ENCODE measurements at places on chromosomes 2 and 18.

DNA sequence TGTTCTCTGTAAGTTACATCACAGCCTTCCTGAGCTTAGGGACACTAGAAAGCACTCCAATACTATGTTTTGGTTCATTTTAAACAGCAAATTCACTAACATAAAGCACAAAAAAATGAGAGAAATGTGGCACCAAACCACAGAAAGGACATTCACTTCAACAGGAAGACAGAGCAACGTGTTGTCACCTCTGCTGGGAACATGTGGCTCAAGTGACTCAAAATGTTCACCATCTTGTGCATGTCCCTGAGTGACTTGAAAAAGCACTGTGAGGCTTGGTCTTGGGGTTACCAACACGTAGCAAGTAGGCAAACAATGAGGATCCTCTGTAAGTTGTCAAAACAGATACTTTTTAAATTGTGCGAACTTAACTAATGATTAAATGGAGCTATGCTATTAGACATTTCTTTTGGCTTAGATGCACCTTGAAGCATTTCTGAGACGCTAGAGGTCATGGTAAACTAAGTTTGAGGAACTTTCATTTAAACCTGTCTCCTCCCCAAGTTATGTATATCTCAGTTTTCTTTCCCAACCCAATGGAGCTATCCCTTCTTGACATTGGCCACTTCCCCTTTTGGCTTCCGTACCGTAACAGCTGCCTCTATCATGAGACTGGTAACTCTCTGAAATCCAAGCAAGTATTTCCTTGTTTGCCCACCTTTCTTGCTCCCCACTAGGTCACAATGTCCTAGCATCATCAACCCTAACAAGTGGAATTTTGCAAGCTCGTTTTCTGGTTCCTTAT, 14.0 kb upstream of the ST6GAL2 start:
- no peak for DNase-seq

DNA sequence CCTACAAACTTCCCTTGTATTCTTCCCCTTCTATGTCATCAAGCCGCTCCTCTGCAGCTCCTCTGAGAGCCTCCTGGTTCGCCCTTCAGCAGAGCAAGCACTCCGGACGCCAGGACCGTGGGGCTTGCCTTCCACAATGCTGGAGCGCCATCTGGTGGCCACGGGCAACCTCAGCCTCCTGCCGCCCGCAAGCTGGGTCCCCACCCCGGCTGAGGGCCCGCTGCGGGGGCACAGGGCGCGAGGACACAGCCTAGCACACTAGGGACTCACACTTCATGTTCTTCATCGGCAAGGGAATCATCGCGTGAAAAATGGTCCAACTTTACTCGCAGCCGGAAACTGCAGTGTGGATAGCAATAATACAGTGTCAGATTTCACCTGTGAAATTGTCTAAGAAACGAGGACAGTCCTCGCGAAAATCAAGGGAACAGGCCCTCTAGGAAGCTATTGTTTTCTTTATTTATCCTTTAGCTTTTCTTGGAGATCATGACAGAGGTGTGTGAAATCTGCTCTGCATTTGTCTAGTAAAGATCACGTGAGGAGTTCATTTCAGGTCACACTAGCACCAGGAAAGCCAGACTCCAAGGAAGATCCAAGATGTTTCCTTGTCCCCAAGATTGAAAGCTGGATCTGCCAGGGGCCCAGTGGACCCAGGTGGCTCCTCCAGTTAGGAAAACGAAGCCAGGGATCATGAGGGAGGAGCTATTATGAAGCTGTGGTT, 5.8 kb downstream of the PRLH start:
- DNase-seq: peak; percentile 85

DNA sequence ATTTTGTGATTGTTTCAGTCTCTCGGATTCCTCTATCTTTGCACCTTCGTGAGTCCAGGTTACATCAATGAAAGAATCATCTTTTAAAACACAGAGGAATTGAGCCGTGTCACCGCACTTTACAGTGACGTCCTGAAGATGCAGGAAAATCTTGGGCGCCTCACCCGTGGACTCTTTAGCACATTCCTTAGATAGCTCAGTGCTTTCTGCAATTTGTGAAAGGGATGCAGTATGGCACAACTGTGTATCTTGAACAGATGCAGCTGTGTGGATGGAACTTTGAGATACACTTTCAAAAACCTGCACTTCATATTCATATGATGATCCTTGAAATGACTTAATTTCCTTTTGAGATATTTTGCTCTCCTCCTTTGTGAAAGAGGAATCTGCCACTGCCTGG, 50.9 kb downstream of the TTN start:
- no peak for DNase-seq

DNA sequence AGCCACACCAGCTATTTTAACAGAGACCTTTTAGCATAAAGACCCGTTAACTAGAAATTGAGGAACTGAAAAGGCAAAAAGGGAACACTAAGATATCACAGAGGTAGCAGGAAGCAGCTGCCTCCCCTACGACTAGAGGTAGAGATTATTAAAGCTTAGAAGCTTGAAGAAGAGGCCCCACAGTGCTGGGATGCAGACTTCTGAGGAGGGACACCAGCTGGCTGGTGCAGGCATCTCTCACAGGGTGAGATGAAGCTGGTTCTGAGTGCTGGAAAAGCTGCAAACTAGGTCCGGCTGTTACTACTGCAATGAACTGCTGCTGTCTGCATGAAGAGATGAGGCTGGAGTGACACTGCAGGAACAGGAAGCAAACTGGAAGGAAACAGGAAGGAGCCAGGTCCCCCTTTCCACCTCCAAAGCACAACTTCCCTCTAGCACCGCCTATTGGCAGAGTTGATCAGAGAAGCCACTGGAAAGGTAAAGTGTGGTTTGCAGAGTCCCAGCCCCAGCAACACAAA, 61.2 kb upstream of the MRPS9 start:
- DNase-seq: no peak

DNA sequence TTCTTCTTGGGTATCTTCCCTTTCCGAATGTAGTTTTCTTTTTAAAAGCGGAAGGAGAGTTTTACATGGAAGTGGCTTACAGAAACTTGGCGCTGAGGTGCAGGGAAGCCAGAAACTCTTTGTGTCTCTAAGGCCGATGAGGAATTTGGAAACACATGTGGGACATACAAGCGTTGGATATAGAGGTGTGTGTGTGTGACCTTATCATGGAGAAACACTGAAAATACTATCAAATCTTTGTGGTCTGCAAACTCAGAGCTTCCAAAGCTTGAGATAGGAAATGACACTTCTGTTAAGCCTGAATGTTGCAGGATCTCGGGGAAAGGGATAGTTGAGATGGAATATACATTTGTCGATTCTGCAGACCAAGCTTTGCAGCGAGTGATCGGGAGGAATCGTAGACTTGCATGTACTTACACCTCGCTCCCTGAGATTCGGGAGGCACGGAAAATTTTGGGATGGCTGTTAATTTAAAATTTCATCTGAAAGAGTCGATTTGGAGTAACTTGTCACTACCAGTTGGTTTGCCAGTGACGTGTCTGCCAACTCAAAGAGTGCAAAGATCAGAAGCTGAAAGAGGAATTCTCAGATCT, 1.0 kb downstream of the NAB1 start:
- DNase-seq: peak; percentile 17

- no peak for DNase-seq
These were observed 107.5 kb downstream of the DTNA start for GRCh38 chr18:34817636-34818035.

DNA sequence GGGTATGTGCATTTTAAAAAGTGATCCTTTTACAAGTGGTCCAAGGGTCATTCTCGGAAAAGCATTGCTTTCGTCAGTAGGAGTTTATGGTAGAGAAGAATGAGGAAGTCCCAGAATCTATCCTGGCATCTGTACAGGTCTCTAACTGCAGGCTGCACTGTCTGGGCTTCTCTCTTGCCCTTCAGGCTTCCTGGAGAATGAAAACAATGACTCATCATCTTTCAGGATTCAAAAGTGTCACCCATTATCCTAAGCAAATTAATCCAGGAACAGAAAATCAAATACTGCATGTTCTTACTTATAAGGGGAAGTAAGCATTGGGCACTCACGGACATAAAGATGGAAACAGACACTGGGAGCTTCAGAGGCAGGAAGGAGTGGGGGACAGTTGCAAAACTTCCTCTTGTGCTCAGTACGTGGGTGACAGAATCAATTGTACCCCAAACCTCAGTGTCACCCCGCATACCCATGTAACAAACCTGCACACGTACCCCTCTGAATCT, 60.2 kb upstream of the TXNDC2 start:
- peak; percentile 11 for DNase-seq

GRCh38 chr2:70949086-70949485, 13.4 kb downstream of the ATP6V1B1 start:
- DNase-seq: no peak

DNA sequence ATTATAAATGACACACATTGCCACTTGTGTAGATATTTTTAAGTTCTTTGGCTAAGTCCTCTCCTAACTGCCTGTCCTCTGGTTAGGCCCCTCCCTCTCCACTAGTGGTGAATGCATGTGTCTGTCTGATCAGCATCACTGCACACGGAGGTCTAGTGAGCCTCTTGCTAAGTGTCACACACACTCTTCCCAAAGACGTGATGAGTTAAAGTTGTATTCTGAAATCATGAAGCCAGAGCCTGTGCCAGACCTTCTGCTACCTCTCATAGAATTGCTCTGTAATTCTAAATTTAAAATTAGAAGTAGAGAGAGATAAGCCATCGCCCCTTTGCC, 41.3 kb downstream of the RALB start:
- no peak for DNase-seq
